Cardiac fibroblast (primary cell): ENCODE measurements at places on chromosomes 12 and 14.
A peak's percentile ranks its signal among the peaks of the same experiment; 100 is the strongest.

- DNase-seq = peak; percentile 64
Measured at GRCh38 chr12:22981711-22982110, 356.7 kb downstream of the ETNK1 start.

DNA sequence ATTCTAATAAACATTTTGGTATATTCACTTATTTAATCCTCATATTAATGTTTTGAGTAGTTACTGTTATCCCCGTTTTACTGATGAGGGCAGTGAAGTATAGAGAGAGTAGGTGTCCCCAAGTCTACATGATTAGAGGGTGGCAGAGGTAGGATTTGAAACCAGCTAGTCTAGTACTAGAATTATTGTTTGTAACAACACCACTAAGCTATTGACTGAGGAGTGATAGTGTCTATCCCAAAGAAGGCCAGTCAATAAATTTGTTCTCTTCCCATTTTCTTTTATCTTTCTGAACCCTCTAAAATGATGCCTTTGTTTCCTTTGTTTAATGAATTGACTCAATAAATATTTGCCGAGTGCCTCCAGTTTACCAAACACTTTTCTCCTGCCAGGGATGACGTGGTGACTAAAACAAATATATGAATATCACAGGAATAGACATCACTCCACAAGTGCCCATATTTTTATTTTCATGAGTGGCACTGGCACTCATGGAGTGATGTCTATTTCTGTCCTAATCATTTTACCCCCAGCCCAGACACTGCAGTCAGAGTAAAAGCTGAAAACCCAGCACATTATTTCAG lies 247.5 kb downstream of the SLC16A7 start:
- no peak for DNase-seq

DNA sequence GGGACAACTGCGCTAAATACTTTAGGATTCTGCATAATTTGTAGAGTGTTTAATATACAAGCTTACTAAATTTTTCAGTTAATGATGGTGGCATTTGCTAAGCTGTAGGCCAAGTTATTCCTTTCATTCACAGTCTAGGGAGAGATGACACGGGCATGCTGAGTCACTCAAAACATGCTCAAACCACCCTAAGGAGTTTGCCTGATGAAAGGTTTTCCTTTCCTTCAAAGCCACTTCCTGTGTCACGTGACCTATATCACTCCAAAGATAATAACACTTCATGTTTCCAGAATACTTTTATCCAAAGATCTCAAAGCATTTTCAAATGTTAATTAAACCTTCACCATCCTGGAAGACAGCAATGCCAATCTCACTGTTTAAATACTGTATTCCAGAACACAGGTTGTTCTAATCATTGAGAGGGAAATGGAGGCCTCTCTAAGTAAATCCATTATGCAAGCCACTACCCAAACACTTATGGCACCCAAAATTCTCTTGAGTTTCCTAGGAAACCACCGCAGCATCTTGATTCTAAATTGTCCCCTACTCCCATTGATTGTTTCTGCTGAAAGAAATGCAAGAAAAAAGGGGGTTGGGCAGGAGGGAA lies 207.0 kb upstream of the CDKN3 start:
- DNase-seq = peak; percentile 80

DNA sequence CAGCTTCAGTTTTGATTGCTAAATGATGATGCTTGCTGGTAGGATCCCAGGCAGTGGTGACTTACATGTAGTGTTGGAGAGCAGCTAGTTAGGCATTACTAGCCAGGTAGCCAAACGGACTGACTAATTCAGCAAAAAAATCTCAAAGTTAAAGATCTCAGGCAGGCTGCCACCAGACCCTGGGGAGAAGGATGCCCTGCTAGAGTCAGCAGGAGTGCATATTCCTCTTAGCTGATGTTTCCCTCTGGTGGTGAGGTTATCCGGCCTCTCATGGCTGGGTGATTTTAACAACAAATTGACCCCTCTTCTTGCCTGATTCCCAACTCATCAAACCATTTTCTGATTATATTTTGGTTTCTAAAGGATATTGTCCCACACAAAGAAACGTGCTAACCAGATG lies 2.8 kb downstream of the EFS start:
- no peak for DNase-seq

- DNase-seq = no peak
Measured at GRCh38 chr14:36950812-36951211, 221.6 kb downstream of the SLC25A21 start.

GRCh38 chr14:33516898-33517436 lies 433.9 kb downstream of the EGLN3 start:
- DNase-seq = peak; percentile 5

DNA sequence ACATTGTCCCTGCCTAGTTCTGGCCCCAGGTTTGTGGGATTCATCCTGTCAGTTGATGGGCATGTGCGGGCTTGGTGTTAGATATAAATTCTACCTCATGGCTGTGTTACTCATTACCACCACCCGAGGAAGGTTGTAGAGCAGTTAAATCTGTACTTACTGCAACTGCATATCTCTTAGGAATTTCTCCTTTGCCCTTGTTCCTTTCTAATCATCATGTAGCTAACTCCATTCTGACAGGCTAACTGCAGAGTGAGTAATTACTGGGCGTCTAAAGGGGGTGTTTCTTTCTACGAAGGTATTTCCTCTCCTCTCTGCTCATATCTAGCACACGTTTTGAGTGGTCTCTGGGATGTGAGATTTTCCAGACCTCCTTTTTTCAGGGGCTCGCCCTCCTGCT lies 1076.7 kb downstream of the TMTC2 start:
- no peak for DNase-seq

GRCh38 chr12:104469066-104469465 lies 12.3 kb downstream of the CHST11 start:
- no peak for DNase-seq

- DNase-seq = peak; percentile 2
Measured at GRCh38 chr14:61891170-61891569, 128.9 kb downstream of the SNAPC1 start.

DNA sequence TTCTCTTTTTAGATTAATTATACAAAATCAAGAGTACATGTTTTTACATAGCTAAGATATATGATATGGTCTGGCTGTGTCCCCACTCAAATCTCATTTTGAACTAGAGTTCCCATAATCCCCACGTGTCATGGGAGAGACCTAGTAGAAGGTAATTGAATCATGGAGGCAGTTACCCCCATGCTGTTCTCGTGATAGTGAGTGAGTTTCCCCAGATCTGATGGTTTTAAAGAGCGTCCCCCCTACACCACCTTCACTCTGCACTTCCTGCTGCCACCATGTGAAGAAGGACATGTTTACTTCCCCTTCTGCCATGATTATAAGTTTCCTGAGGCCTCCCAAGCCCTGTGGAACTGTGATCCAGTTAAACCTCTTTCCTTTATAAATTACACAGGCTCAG lies 21.4 kb upstream of the DRAM1 start:
- no peak for DNase-seq

GRCh38 chr12:105271364-105271763 lies 35.4 kb upstream of the APPL2 start:
- DNase-seq = no peak

DNA sequence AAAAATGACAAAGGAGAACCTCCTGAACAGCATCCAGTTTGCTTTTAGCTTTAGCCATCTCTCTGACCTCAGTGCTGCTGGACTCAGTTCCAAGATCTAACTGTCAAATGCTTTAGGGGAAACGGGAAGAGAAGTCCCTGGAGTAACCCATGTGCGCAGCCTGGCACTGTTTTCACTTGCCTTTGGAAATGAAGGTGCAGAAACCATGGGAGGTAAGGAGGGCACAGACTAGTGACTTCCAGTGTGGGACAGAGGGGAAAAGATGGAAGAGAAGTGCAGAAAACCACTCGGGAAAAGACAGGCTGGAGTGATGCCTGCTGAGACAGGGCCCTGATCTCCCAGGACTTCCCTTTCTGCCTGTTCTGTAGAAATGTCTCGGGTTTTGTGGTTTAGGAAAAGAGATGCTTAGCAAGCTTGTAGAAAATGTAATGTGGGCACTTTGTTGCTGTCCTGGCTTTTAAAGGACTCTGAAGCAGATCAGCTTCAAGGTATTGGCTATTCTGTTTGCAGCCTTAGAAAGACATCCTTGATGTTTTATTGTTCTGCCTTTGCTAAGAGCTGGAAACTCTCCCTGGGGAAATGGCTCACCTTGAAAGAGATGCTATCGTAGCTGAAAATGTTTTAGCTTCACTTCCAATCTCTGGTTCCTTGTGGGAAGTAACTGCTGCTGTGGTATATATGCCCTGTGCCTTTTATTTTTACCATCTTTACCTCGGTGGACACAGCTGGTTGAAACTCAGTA lies 124.6 kb upstream of the HIF1A start:
- peak; percentile 58 for DNase-seq

- no peak for DNase-seq
Measured at GRCh38 chr12:20731274-20731673, 36.1 kb downstream of the SLCO1C1 start.

DNA sequence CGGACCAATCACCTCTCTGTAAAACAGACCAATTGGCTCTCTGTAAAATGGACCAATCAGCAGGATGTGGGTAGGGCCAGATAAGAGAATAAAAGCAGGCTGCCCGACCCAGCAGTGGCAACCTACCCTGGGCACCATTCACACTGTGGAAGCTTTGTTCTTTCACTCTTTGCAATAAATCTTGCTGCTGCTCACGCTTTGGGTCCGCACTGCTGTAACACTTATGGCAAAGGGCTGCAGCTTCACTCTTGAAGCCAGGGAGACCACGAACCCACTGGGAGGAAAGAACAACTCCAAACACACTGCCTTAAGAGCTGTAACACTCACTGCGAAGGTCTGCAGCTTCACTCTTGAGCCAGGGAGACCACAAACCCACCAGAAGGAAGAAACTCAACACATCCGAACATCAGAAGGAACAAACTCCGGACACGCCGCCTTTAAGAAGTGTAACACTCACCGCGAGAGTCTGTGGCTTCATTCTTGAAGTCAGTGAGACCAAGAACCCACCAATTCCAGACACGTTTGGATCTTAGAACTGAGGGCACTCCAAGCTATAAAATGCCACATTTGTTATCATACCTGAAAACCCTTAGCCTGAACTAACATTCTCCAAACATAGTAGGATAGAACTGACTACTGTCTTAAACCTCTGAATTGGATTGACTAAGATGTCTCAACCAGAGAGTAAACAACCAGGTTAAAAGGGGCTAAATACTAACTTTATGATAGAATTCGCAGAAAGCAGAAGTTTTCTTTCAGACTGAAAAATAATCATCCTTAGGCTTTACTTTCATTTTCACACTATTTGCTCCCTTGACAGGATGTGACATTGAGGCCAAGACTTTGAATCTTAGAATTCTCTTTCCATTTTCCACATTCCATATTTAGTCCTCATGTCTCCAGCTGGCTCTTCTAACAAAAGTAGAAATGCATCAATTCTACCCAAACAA lies 33.6 kb downstream of the CDKL1 start:
- DNase-seq = peak; percentile 41

GRCh38 chr12:45745861-45746277 lies 16.4 kb downstream of the ARID2 start:
- peak; percentile 59 for DNase-seq

DNA sequence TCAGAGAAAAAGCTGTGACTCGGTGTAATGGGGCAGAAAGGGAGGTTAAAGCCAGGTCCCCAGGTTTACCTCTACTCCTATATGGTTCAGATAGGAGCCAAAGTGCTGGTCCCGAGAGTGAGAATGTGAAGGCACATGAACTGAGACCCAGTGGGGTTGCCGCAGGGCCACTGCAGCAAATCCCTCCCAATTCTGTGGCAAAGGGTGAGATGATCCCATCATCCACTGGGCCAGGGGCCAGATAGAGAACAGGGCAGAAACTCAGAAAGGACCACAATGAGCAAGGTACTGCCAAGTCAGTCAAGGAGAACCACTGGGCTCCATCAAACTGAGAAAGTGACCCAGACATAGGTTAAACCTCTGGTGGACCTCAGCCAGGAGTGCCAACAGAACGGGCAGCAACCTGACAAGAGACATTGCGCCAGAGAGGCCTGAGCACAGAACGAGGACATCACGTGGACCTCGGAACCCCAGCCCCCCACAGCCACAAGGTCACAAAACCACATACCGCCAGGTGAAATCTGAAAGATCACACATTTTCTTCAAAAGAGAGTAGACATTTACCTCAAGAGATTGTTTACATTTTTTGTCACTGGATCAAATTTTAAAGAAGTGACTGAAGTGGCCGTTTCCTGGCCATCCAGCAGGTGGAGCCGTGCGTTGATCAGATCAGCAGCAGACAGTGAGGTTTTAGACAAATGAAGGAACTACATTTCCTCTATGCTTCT lies 20.5 kb upstream of the ITPR2 start:
- peak; percentile 72 for DNase-seq

- DNase-seq = peak; percentile 87
Measured at GRCh38 chr14:51957950-51958349, 31.4 kb upstream of the RTRAF start.

DNA sequence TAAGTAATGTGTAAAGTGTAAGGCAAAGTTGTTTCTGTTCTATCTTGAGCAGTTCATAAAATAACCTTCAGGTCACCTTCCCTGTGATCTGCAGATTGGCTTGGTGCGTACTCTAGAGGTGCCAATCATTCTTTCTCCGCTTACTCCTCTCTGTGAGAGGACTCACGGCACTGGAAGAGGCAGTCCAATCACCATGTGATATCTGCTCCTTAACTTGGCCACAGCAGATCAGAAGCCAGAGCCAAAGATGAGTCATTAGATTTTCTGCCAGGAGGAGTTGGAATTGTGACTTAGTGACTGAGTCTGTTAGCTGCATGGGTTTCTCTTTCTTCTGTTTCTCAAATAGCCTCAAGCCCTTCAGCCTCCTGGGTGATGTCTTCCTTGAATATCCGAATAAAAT lies 165.5 kb downstream of the SLC41A2 start:
- peak; percentile 86 for DNase-seq

DNA sequence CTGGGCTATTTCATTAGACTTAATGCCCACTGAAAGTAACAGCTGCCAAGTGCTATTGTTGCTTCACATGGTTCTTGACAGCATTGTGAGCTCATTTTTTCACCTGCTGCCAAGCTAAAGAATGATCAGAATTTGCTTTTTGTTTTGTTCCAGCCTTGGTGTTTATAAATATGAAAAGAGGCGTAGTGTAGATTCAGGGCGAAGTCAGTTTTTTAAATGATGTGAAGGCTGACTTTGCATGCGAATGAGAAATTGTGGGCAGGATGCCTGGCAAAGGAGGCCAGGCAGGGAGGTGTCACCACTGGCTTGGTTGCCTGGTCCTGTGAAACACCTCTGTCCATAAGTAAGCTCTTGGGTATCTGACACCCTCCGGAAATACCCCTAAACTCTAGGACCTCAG lies 93.3 kb upstream of the NAP1L1 start:
- no peak for DNase-seq
